Activated T-cell treated with anti-CD3 and anti-CD28 coated beads, Interleukin-2, amount 50 U/mL, for 48 hours (primary cell): ENCODE measurements at places on chromosomes 7 and 10.

DNA sequence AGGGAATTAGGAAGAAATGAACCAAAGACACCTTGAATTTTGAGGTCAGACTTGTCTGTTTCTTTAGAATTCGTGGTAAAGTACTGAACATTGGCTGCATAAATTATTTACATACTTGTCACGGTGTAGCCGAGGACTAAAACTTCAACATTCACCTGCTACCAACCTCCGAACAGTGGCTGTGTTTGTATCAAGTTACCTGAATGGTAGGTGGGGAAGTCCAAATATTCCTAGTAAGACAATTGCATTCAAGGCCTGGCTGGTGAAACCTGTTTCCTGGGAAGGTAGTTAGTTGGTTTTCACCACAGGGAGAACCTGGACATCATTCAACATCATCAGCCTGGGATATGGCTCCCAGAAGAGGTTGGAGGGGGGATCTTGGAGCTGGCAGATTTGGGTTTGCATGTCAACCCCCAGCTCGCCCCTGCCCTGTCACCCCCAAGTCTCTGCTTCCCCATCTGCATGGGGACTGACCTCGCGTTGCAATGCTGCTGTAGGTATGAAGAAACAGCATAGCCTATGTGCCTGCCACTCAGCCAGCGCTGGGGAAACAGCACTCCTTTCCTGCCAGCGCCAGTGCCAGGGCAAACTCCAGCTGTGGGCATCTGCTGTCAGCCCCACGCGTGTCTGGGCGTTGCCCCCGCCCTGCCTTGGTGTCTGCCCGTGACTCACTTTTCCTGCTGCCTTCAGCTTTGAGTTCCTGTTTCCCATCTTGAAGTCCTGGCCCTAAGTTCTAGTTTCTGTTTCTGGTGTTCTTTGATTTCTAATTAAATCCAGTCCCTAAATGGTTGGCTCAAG, 12.7 kb upstream of the LARP4B start:
- DNase-seq = peak; percentile 33

GRCh38 chr10:74982634-74982982, 128.8 kb upstream of the SAMD8 start:
- DNase-seq = no peak

- DNase-seq = no peak
Observed at GRCh38 chr7:11247545-11247944, 273.9 kb downstream of the PHF14 start.

DNA sequence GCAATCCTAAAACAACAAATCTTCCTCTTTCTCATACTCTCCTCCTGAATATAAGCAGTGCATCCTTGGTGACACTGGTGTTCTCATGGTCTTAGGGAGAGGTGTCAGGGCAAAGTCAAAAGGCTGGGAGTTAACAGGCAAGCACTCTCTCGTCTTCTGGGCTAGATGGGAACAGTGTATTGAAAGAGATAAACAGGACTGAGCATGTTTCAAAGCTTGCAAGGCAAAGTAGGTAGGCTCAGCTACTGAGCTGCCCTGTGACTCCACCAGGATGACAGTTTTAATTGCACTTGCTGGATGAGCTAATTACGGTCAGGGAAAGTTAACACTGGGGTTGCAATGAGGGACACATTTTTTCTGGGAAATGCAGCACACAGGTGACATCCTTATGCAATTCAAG, 554.9 kb upstream of the NRP1 start:
- DNase-seq = no peak

- no peak for DNase-seq
Observed at GRCh38 chr7:17487343-17487742, 188.9 kb downstream of the AHR start.

DNA sequence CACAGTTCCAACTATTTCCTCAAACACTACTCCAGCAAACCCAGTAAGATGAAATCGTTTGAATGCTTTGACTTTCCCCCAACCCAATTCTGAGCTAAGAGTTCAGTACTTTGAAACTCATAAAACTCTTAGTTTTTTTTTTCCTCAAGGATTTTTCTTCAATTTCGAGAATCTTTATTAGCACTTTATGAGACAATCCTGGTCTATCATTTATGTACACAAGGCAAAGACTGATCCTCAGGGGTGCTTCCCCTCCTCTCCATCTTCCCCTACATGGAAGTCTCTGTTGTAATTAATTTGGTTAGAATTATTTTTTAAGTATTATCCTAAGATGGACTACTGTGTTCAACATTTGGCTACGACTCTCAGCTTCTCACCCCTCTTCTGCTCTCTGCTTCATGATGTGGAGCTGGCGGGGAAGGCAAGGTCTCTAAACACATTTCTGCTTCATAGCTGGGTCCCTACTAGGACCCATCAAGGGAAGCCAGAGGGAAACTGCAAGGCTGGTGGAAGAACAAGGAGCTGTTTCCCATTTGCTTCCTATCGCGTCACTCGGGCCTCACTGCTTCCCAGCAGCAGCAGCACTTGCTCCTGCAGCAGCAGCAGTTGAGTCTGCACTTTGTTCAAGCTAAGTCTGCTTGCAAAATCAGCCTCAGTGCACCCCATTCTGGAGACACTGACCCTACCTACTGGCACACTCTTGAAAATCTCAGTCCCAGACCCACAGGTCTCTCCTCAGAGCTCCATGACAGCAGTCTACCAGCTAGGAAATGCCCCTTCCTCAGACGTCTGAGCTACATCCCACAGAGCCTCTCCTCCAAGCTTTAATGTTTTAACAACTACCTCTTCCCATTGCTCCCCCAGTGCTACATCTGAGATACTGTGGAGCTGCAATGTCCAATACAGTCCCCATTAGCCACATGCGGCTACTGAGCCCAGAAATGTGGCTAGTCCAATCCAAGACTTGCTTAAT, 90.0 kb downstream of the CHCHD3 start:
- DNase-seq = no peak
